NCI-H1436 (cell line): ENCODE measurements at places on chromosomes 6 and 20.
A peak's percentile ranks its signal among the peaks of the same experiment; 100 is the strongest.

GRCh38 chr6:163935158-163935762, 520.7 kb downstream of the QKI start:
- no peak for DNase-seq

DNA sequence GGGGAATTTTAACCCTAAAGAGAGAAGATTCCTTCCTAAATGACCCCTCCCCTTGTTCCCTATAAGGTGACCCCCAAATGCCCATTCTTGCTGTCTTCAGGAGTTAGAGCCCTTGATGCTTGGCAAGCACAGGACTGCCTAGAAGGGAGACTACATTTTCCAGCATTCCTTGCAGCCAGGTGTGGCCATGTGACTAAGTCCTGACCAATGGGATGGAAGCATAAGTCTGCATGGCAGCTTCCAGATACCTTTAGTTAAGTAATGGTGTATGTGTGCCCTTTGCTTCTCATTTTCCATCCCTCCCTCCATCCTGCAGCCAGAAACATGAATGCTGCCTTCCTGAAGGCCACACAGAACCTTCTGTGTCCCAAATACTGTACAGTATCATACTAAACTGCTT, 5.5 kb downstream of the BFSP1 start:
- DNase-seq, result no peak

DNA sequence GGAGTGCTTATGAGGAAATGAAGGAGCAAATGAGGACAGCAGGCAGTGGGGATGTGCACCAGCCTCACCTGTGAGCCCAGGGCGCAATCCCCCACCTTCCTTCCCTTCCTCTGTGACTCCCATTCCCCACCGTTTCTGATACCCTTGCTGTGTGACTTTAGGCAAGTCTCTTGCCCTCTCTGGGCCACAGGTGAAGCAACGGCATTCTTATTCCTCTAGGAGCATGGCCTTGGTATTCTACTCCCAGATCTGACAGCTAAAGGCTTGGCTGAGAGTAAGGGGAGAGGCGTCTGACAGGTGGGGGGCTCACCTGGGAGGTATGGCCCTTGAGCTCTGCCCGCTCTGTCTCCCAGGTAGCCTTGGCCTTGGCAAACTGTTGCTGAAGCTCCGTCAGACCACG, 30.9 kb upstream of the DSN1 start:
- no peak for DNase-seq

DNA sequence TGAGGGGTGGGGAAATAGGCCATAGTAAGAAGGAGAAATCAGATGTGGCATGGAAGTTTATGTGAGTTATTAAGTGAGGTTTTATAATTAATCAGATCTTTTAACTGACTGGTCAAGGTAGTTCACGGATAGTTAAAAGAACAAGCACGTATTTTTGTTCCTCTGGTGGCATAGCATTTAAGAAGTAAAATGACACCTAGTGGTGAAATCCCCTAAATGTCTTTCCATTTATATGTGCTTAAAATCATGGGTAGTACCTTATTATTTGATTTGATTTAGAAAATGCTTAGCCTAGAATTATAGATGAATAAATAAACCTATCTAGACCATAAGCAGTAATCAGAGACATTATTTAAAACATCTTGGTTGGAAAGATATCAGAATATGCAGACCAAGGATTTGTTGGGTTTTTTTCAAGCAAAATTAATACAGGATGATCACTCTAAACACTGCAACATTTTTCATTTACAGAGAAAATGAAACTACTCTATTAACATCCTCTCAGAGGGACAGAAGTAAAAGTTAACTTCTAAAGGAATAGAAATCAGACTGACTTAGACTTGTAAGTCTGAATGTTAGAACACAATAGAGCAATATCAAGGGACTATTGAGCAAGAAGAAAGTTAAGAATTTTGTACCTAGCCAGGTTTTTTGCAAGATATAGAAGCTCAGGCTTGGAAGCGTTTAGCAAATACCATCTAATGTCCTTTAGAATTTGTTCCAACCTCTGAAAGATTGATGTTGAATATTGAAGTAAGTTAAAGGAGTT, 81.1 kb downstream of the STXBP5 start:
- DNase-seq, result peak; percentile 2
